ENCODE measurements at places on chromosomes 5 and 9.

GRCh38 chr9:94867842-94868312, 141.4 kb downstream of the AOPEP start:
- no peak for DNase-seq

GRCh38 chr9:91178281-91179236, 183.2 kb downstream of the AUH start:
- DNase-seq = no peak

- DNase-seq = no peak
Measured at GRCh38 chr5:97544678-97545077, 361.6 kb upstream of the RIOK2 start.

GRCh38 chr9:76266649-76267283, 127.5 kb downstream of the RFK start:
- no peak for DNase-seq

- peak; percentile 14 for DNase-seq
Measured at GRCh38 chr9:111662576-111663300, 1.3 kb downstream of the GNG10 start.

- DNase-seq = peak; percentile 36
Measured at GRCh38 chr9:22005021-22005701, 3.9 kb downstream of the CDKN2B start.

GRCh38 chr9:37949576-37949975, 45.6 kb upstream of the SLC25A51 start:
- no peak for DNase-seq

DNA sequence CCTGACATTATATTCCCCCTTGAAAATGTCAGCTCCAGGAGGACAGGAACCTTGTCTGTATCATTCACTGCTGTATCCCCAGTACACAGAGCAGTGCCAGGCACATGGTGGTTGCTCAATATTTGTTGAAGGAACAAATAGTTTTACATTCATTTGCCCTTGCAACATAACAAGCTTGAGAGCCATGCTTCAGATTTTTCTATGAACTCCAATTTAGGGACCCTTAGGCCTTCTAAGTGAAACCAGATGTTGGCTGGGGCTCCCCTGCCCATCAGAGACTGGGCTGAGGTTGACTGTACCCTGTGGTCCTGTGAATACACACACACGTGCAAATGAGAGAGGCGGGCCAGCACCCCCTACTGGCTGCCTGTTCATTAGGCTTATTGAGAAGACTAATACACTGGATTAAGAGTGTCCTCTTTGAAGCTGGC, 214.9 kb upstream of the WWC1 start:
- no peak for DNase-seq

DNA sequence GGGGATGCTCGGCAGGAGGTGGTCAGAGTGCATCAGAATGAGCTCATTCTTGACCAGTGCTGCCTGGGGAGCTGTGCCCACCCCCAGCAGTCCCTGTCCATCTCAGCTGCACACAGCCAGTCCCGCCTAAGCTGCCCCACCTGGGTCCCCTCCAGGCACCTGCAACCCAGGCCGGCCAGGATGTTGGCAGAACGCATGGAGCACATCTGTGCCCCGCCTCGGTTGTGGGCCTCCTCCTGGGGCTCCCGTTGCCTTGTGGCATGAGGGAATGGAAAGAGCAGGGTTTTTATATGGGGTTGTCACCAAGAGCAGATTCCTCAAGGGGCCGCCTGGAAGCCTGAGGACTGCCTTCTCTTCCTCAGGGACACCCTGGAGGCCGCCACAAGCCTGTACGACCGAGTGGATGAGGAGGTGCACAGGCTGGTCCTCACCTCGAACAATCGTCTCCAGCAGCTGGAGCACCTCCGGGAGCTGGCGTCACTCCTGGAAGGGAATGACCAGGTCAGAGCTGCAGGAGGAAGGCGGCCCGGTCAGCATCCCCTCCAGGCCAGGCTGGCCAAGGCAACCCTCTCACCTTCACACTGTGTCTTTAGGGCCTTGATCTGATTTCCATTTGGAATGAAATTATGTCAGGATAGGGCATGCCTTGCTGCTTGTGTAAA, 34.8 kb upstream of the LRRC14B start:
- DNase-seq = no peak
